Natural killer cell (primary cell): ENCODE measurements at places on chromosomes 3 and 15. TPM values are rescaled to one million over a fixed set of nuclear protein-coding genes. Genes with fewer than 3 reads are reported as not detected.

Gene CXCR6
- total RNA-seq = 0.95 TPM

DNA sequence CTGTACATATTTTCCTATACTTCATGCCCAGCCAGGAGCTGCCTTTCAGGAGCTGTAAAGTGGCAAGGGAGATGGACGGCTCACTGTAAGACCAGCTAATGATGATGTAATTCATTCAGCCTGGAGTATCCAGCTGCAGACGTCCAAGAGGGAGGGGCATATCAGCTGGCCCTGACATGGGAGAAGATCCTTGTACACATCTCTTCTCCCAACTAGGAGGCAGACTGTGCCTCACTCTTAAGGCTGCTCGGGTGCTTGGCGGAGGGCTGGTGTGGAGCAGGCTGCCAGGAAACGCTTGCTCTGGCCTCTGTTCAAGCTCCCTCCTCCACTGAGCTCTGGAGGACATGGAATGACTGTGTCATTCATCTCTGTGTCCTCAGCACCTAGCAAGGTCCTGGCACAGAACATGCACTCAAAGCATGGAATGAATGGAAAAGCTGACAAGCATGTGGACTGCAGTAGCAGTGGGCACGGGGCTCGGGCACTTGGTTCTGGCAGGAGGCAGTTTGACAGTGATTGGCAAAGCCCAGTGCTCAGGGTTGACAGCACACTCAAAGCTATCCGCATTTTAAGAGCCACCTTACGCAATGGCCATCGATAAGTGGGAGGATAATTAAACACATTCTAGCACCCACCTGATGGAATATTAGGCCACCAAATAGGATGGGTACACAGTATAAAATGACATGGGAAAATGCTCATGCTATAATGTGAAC is 72.4 kb downstream of the TBC1D2B start:
- no peak overlapping the region for H3K4me3 ChIP-seq
- no peaks in the 10 kb centered on the region for H3K4me1 ChIP-seq
- H3K36me3 ChIP-seq = peaks cover 64% of the 10 kb centered on the region
- no peak overlapping the region for H3K27ac ChIP-seq

DNA sequence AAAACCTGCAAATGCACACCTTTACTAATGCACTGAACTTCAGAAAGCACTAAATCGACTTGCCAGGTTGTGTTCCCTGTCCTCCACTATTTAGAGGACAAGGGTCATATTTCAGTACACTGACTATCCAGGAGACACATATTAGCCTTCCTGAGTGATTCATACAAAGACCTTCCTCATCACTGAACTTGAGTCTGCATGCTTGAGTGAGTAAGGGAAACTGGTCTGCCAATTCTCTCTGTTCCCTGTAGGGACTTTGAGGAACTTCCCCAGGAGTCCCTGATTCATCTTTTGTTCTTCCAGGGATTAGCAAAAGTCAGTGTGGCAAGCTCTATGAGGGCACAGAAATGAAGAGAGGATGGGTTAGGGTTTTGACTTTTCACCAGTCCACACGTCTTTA is 565.9 kb downstream of the PDCD6IP start:
- H3K27ac ChIP-seq = no peak overlapping the region
- H3K36me3 ChIP-seq = no peaks in the 10 kb centered on the region
- H3K4me3 ChIP-seq = no peak overlapping the region
- H3K27me3 ChIP-seq = no peaks in the 10 kb centered on the region
- no peaks in the 10 kb centered on the region for H3K4me1 ChIP-seq

Gene ZNF662
- 2.7 TPM for total RNA-seq

GRCh38 chr15:59794229-59794886 is 105.2 kb upstream of the BNIP2 start:
- DNase-seq = no peak
- H3K4me3 ChIP-seq = no peak overlapping the region
- H3K4me1 ChIP-seq = no peaks in the 10 kb centered on the region
- no peak overlapping the region for H3K27ac ChIP-seq
- H3K36me3 ChIP-seq = no peaks in the 10 kb centered on the region
- no peaks in the 10 kb centered on the region for H3K27me3 ChIP-seq
